ENCODE measurements at places on chromosomes 11 and 22.

- DNase-seq, result no peak
Observed at GRCh38 chr11:69918938-69919650, 99.9 kb upstream of the FGF3 start.

GRCh38 chr11:117418737-117419481, 91.3 kb downstream of the CEP164 start:
- no peak for DNase-seq

DNA sequence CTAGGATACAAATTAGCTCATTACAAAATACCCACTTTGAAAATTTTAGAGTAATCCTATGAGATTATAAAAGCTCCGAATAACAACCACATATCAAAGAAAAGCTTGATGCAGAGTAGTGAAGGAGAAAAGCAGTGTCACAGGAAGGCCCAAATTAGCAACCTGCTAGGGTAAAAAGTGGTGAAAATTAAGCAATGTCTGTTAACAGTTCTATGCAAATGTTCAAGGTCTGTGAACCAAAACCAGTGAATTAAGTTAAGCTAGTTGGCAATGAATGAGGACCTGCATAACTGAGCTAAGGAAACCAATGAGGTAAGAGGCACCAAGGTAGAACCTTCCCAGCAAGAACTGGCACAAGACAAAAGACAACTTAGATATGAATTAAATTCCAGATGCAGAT, 29.6 kb downstream of the PRDM10 start:
- peak; percentile 89 for DNase-seq

- DNase-seq, result no peak
Observed at GRCh38 chr22:29359469-29359868, 28.9 kb downstream of the AP1B1 start.

GRCh38 chr22:30596886-30597285, 5.2 kb upstream of the PES1 start:
- no peak for DNase-seq

DNA sequence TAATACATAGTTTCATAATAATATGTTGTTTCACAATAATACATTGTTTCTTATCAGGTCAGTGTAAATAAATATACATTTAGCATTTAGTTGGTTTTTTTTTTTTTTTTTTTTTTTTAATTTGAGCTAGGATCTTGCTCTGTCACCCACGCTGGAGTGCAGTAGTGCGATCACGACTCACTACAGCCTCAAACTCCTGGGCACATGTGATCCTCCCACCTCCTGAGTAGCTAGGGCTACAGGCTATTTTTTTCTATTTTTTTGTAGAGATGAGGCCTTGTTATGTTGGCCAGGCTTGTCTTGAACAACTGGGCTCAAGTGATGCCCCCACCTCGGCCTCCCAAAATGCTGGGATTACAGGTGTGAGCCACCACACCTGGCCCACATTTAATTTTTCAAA, 43.5 kb downstream of the MIAT start:
- DNase-seq, result no peak

DNA sequence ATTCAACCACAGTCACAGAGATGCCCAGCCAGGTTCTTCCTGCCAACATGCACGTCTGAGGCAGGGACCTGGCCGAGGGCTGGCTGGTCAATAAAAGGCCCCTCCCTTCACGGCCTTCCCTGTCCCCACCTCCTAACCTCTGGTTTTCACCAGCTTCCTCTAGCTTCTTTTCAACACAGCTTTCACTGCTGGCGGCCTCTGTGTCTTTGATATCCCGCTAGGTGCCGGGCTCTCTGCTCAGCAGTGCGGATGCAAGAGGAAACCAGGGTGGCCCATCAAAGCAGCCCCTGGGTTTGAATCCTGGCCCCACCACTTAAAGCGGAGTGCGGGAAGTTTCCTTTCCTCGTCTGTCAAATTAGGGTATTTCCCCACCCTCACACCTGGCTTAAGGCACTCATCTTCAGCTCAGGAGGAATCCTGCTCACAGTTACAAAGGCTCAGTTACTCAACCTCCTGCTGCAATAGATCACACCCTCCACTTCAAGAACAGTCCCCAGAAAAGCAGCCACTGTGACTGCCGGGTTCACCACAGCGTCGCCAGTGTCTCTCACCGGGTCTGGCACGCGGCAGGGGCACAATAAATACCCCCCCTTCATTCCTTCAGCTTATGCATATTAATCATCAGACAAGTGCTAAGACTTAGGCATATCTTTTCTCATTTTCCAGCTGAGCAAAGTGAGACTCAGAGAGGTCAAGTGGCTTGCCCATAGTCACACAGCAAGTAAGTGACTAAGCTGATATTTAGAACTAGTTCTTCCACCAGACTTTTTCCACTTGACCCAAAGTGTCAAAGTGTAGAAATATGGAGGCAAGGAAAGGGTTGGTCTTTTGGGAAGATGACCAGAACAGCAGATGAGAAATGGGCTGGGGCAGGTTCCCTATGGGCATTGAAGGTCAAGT, 45.7 kb downstream of the TXN2 start:
- no peak for DNase-seq

DNA sequence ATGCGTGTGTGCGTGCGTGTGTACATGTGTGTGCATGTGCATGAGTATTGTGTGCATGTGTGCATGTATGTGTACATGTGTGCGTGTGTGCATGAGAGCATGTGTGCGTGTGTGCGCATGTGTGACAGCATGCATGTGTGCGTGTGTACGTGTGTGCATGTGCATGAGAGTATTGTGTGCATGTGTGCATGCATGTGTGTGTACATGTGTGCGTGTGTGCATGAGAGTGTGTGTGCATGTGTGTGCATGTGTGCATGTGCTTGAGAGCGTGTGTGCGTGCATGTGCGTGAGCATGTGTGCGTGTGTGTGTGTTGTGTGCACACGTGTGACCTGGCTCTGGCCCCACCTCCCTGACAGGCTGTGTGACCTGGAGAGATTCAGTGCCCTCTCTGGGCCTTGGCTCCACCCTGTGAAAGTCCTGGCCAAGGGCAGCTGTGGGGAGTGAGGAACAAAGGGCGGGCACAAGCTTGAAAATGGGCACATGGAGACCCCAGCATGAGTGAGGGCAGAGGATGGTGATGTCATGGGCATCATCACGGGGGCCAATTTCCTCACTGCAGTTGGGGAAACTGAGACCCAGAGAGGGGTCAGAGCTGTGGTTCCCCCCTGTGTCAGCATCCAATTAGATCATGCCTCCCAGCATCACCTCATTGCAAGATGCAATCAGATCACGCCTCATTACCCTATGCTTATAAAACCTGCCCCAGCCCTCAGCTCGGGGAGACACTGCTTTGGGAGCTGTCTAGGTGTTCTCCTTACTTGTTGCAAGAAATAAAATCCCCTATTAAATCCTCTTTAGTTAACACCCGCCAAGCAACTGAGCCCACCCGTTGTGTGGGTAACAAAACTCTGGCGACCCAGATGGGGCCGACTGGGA, 658 bp downstream of the ACY3 start:
- DNase-seq, result peak; percentile 47

DNA sequence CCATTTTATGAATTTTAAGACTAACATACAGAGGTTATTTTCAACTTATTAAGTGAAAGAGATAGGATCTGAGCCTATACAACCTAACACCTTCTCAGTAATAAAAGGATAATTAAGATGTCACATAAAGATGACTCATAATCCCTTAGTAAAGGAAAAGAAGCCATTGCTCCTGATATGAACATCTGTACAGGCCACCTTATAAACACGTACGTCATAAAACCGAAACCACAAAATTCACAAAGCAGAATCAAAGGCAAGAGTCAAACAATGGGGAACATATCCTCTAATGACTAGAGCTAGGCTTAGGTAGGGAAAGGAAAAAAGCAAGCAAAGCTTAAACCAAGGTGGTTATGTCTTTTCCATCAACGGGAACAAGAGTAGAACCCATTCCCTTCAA, 103.5 kb downstream of the KCNA4 start:
- DNase-seq, result no peak

- no peak for DNase-seq
Observed at GRCh38 chr11:2928605-2929530, at the start of gene PHLDA2. Gene PHLDA2 (minus strand): TSS chr11:2929420. CDS start chr11:2929364, 56 bp downstream.

GRCh38 chr11:86476109-86476861, 101.6 kb downstream of the CCDC81 start:
- DNase-seq, result no peak

DNA sequence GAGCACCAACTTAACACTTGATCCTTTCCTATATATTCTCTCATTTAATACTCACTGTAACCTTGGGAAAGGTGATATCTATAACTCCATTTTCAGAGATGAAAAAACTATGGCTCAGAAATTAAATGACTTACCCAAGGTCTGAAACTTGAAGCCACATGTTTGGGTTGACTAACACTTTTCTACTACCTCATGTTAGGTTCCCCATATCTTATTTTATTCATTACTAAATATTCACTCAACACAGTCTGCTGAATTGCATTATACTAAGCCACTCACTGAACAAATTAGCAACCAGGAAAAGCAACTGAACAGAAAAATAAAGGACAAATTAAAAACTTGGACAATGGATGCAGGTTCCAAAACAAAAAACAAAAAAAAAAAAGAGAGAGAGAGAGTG, 59.9 kb downstream of the FAM168A start:
- DNase-seq, result no peak

- peak; percentile 39 for DNase-seq
Observed at GRCh38 chr11:77819921-77820564, 479 bp downstream of the RSF1 start.
